Activated effector memory CD4-positive, alpha-beta T cell treated with Interleukin-2 at 50 U/mL for 16 hours (primary cell): ENCODE measurements at places on chromosomes 1 and 21.
A peak's percentile ranks its signal among the peaks of the same experiment; 100 is the strongest.

- DNase-seq, result no peak
Observed at GRCh38 chr1:179310291-179310690, 16.7 kb downstream of the SOAT1 start.

DNA sequence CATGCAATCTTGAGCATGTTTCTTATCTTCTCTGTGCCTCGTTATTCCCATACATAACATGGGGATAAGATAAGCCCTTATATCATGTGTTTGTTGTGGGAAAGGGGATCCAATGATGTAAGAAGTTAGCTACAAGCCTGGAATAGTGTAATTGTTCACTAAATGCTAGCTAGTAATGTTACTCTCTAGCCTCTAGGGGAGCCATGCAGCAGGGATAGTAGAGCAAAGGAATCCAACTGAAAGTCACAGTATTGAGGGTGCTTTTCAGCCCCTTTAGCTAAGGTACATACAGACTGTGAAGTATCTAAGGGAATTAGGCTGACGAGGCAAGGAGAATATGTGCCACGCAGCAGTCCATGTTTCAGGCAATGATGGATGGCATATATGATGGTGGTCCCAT lies 46.9 kb downstream of the IL23R start:
- no peak for DNase-seq

GRCh38 chr21:40689217-40689616 lies 157.7 kb downstream of the DSCAM start:
- no peak for DNase-seq

DNA sequence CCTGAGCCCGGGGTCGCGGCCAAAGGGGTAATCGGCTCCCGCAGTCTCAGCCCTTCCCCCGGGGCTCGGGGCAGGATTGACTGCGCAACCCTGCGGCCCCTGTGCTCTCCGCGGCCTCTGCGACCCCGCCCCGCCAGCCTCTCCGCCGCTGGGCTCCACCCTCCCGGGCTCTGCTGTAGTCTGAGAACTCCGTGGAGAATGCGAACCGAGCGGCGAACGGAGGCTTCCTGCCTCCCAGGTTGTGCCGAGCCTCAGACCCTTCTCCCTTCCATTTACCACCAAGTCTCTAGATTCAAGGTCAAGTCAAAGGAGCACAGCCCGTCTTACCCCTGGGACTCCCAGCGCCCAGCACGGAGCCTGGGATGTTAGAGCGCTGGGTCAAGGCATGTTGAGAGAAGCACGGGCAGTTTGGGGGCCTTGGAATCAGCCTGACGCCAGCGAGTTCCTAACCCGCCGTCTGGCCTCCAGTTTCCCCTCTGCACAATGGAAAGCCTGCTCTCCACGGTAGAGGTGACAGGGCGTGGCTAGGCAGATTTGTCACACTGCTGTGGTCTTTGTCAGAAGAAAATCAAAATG lies 3.0 kb downstream of the ATP2B4 start:
- peak; percentile 43 for DNase-seq

GRCh38 chr1:25620701-25621350 lies 4.2 kb downstream of the MAN1C1 start:
- DNase-seq, result no peak

DNA sequence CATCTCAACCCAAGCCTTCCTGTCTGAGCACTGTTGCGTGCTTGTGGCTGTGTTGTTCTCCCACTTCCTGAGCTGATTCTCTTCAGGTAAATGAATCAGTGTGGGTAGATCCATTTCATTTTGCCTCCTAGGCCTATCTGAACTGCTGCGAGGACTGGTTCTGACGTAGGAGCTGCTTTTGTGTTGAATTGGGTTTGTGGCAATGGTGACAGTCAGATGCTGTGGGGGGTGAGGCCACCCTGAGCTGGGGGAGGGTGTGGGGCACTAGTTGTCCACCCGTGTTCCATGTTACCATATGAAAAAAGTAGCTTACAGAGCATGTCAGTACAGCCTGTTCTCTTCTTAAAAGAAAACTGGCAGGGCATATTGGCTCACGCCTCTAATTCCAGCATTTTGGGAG lies 81.5 kb downstream of the MRPS6 start:
- DNase-seq, result no peak

- DNase-seq, result no peak
Observed at GRCh38 chr1:150309758-150310508, 11.4 kb upstream of the PRPF3 start.

DNA sequence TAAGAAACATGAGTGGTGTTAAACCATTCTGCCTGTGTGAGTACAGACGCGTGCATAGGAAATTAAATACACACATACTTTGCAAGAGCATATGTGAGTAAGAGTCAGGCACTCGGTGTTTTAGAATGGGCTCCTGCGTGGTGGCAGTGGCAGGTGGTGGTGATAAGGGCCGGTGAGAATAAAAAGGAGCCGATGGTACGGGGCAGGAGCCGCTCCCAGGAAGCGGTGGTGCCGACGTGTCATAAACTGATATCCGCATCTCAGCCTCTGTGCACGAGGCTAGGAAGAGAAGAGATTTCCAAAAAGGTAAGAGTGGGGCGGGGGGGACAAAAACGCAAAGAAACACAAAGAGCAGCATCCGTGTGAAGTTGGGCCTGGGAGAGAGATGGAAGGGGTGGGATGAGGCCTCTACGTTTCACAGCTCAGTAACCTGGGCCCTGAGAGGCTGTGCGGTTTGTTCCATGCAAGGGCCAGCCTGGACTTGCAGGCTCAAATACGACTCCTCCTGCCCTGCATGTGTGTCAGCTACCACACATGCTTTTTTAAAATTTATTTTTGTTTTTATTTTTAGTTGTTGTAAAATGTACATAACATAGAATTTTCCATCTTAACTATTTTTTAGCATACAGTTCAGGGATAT lies 127.7 kb upstream of the COL6A1 start:
- DNase-seq, result no peak

DNA sequence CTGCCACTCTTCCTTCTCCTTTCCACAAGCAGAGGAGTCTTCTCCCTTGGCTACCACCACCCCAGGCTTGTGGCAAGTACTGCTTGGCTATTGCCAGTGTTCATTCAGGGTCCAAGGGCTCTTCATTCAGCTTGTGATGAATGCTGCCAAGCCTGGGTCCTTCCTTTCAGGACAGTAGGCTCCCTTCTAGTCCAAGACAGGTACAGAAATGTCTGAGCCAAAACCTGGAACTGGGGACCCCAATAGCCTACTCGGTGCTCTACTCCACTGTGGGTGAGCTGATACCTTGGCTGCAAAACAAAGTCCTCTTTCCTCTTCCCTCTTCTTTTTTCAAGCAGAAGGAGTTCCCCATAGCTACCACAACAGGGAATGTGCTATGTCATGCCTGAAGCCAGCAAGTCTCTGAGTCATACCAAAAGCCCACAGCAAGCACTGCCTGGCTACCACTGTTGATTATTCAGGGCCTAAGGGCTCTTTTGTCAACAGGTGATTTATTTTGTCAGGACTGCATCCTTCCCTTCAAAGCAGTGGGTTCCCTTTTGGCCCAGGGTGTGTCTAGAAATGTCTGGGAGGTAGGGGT lies 268.9 kb downstream of the HHAT start:
- DNase-seq, result no peak

GRCh38 chr1:2311184-2312032 lies 79.9 kb downstream of the MORN1 start:
- peak; percentile 49 for DNase-seq

GRCh38 chr1:244224487-244225430 lies 173.7 kb downstream of the ZBTB18 start:
- DNase-seq, result no peak

- DNase-seq, result no peak
Observed at GRCh38 chr1:174791863-174792262, 207.9 kb upstream of the CACYBP start.

DNA sequence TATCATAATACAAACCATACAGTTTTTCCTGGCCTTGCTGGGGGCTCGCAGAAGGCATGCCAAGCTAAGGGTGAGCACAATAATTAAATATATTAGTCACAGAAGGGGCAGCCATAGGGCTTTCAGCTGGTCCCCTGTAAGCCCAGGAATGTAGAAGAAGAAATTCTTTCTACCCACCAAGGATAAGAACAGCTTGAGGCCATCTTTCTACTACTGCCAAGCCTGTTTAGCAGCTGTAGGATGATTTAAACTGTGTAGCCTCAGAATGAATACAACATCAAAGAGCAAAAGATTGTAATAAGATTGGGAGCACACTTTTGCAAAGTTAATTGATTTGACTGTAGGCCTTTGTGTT lies 171.5 kb downstream of the LRRC7 start:
- no peak for DNase-seq
